ENCODE measurements at places on chromosomes 3 and 15. TPM values are rescaled to one million over a fixed set of nuclear protein-coding genes. Genes with fewer than 3 reads are reported as not detected.

DNA sequence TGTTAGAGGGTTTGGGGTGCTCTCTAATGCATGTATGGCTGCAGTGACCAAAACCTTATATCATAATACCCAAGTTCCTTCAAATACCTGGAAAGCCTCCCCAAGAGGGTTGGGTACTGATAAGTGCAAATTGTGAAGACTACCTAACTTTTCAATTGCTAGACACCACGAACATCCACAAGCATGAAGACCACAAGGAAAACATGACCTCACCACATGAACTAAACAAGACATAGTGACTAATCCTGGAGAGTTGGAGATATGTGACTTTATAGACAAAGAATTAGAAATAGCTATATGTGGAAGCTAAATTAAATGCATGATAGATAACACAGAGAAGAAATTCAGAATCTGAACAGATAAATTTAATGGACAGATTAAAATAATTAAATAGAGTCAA, 23.9 kb upstream of the AADACL2 start:
- H3K4me1 ChIP-seq: no peaks in the 10 kb centered on the region
- no peaks in the 10 kb centered on the region for H3K27me3 ChIP-seq
- no peak for DNase-seq
- H3K4me3 ChIP-seq: no peak overlapping the region
- no peaks in the 10 kb centered on the region for H3K36me3 ChIP-seq

GRCh38 chr3:188544012-188544411, 390.1 kb downstream of the LPP start:
- no peaks in the 10 kb centered on the region for H3K36me3 ChIP-seq
- no peak for DNase-seq
- no peak overlapping the region for H3K27ac ChIP-seq
- no peaks in the 10 kb centered on the region for H3K4me1 ChIP-seq
- no peak overlapping the region for H3K4me3 ChIP-seq

GRCh38 chr3:73614419-73614818, 10.3 kb downstream of the PDZRN3 start:
- no peak overlapping the region for H3K4me3 ChIP-seq
- H3K27ac ChIP-seq: no peak overlapping the region
- peaks cover 8% of the 10 kb centered on the region for H3K4me1 ChIP-seq
- DNase-seq: no peak
- no peaks in the 10 kb centered on the region for H3K36me3 ChIP-seq

GRCh38 chr15:56639631-56640030, 93.7 kb downstream of the ZNF280D start:
- no peaks in the 10 kb centered on the region for H3K4me1 ChIP-seq
- H3K27ac ChIP-seq: no peak overlapping the region
- H3K4me3 ChIP-seq: no peak overlapping the region

The PPP1R14D gene
- 1.3 TPM for total RNA-seq

The DAZL gene
- total RNA-seq: not detected

- H3K27ac ChIP-seq: no peak overlapping the region
- DNase-seq: no peak
- peak overlapping the region; percentile 30 for H3K4me3 ChIP-seq
- no peaks in the 10 kb centered on the region for H3K27me3 ChIP-seq
These were observed 2.8 kb downstream of the LSAMP start for GRCh38 chr3:116442331-116443021.

DNA sequence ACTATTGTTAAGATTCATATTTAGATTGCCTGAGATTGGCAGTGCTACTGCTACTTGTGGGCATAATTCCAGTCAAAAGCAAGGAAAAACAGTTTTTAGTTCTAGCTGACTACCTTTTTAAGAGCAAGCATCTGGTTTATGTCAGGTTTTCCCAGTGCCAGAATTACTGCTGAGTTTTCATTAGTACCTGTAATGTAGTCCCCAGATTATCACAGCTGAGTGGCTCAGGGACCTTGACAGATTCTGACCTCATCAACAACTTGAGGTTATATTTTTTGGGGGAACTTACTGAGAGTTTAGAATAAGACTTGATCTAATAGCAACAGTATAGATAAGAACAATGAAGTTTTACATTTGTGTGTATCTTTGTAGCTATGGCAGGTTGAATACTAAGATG, 31.0 kb downstream of the NXPE3 start:
- H3K27me3 ChIP-seq: no peaks in the 10 kb centered on the region
- H3K4me3 ChIP-seq: no peak overlapping the region
- H3K36me3 ChIP-seq: no peaks in the 10 kb centered on the region
- DNase-seq: no peak
- peaks cover 11% of the 10 kb centered on the region for H3K4me1 ChIP-seq

- H3K27ac ChIP-seq: no peak overlapping the region
- H3K36me3 ChIP-seq: no peaks in the 10 kb centered on the region
These were observed 384.1 kb downstream of the CADM2 start for GRCh38 chr3:85342915-85343314.

The PSMD2 gene
- 152 TPM for total RNA-seq

DNA sequence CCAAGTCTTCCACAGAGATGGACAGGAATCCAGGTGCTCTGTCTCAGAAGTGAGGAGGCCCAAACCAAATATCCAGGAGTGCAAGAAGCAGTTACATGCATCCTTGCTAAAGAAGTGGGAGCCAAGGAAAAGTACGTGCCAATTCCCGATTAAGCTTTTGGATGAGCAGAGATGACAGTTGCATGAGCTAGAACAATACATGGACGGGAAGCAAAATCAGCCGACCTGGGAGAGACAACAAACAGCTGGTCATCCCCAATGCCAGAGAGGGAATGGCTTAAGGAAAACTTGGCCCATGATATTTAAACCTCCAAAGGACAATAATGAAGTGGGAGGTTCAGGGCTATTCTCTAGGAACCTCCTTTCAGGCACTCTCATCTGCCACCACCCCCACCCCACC, 86.0 kb upstream of the ABHD17C start:
- peak overlapping the region; percentile 30 for H3K27ac ChIP-seq
- no peaks in the 10 kb centered on the region for H3K36me3 ChIP-seq
- no peaks in the 10 kb centered on the region for H3K27me3 ChIP-seq
- H3K4me3 ChIP-seq: no peak overlapping the region
- no peak for DNase-seq

The SPTBN5 gene
- total RNA-seq: 1.9 TPM

DNA sequence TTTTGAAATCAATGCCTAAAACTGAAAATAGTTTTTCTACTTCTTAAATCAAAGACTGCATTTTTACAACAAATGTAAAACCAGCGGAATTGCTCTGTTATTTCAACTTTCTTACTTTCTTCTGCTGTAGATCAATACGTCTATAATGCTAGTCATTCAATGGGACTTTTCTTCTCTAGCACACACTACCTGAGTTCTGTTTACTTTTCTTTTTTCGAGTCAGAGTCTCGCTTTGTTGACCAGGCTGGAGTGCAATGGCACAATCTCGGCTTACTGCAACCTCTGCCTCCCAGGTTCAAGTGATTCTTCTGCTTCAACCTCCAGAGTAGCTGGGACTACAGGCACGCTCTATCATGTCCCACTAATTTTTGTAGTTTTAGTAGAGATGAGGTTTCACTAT, 40.7 kb upstream of the KIF23 start:
- H3K27ac ChIP-seq: no peak overlapping the region
- no peak overlapping the region for H3K4me3 ChIP-seq
- no peaks in the 10 kb centered on the region for H3K27me3 ChIP-seq
- no peaks in the 10 kb centered on the region for H3K36me3 ChIP-seq
- H3K4me1 ChIP-seq: no peaks in the 10 kb centered on the region
- DNase-seq: peak; percentile 2

- no peak overlapping the region for H3K4me3 ChIP-seq
- DNase-seq: no peak
These were observed 27.7 kb downstream of the DLG1 start for GRCh38 chr3:197270558-197271317.

GRCh38 chr15:88288661-88289060, 32.1 kb upstream of the NTRK3 start:
- H3K4me1 ChIP-seq: no peaks in the 10 kb centered on the region
- DNase-seq: no peak
- no peak overlapping the region for H3K4me3 ChIP-seq
- no peak overlapping the region for H3K27ac ChIP-seq

GRCh38 chr15:89406940-89407607, 72.5 kb upstream of the POLG start:
- H3K4me3 ChIP-seq: no peak overlapping the region
- H3K4me1 ChIP-seq: peaks cover 27% of the 10 kb centered on the region
- H3K27me3 ChIP-seq: peaks cover 97% of the 10 kb centered on the region
- no peaks in the 10 kb centered on the region for H3K36me3 ChIP-seq
- no peak overlapping the region for H3K27ac ChIP-seq

The MUC20 gene
- 14.7 TPM for total RNA-seq
